Activated effector memory CD4-positive, alpha-beta T cell treated with anti-CD3 and anti-CD28 coated beads, Interleukin-2, amount 50 U/mL, for 16 hours (primary cell): ENCODE measurements at places on chromosomes 3 and 15.

GRCh38 chr3:143222505-143222904 is 102.9 kb downstream of the CHST2 start:
- DNase-seq, result no peak

GRCh38 chr3:143482106-143483088 is 362.8 kb downstream of the CHST2 start:
- no peak for DNase-seq

GRCh38 chr15:46460431-46461094 is 825.7 kb downstream of the SQOR start:
- DNase-seq, result no peak

GRCh38 chr3:32848215-32848614 is 30.4 kb downstream of the TRIM71 start:
- no peak for DNase-seq

DNA sequence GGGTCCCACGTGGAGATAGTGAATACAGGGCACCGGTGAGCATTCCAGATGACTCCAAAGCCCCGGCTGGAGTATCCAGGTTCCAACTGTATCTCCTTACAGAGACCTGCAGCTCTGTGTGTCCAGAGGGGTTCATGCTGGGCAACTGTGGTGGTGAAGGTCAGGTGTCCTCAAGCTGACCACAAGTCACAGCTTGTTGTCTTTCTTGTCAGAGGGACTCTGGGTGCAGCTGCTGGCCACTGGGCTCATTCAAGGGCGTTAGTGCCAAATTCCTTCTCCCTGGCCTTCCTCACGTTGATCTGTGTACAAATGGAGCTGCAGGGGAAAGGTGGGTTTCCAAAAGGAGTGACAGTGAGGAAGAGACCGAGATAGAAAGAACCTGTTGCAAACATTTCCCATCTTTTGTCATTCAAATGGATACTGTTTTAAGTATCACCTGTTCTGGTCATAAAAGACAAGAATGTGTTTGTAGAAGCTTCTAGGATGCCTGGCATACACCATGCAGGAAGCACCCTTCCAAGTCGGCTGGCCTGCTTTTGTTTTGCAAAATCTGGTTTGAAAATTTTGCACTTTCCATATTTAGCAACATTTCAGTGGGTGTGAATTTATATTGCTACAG is 52.5 kb downstream of the CEMIP start:
- DNase-seq, result no peak

DNA sequence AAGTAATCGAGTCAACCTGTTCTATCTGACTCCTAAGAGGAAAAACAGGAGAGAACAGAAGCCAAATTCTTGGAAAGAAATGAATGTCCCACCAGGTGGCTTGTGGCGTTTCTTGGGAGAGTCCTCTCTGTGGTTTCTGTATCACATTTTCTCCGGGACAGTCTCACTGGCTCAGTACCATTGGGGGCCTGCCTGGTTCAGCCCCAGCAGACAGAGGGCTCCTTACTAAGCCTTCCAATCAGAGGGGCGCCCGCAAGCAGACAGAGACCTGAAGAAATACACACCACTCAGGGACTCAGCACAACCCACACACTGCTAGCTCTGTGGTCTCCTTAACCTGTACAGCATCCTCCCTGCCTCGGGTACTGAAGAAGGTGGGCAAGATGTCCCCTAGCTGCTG is 302.1 kb downstream of the TLE3 start:
- no peak for DNase-seq

GRCh38 chr15:89307791-89308190 is 26.8 kb downstream of the POLG start:
- no peak for DNase-seq
